Activated CD4-positive, alpha-beta T cell treated with anti-CD3 and anti-CD28 coated beads, Interleukin-10, Interleukin-2, amounts not matched to agents 100 ng/mL and 50 ng/mL, durations not matched to agents 16 hours and 8 hours (primary cell): ENCODE measurements at places on chromosomes 5 and 9.

- DNase-seq: no peak
Measured at GRCh38 chr9:93427655-93428379, 23.7 kb upstream of the FAM120A start.

GRCh38 chr5:9720361-9720760 lies 90.2 kb upstream of the TAS2R1 start:
- DNase-seq: no peak

- no peak for DNase-seq
Measured at GRCh38 chr9:94931740-94932139, 205.2 kb downstream of the AOPEP start.

DNA sequence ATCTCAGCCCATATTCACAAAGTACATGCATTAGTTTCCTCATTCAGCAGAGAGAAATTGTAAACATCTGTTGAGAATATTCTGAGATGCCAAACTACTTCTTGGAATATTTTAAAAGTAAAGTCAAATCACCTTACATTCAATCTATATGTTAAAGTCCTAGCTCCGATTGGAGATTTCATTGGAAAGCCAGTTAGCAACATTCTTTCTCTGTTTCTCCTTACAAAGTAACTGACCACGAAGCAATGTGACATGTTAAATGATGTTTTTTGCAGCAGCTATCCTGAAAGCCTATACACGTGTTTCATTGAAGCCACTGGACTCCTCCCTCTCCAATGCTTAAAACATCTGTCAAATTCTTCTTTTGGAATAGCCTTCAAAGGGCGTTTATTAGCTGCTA lies 379.1 kb upstream of the CCNH start:
- no peak for DNase-seq

GRCh38 chr5:76376148-76376865 lies 26.8 kb upstream of the IQGAP2 start:
- DNase-seq: no peak

DNA sequence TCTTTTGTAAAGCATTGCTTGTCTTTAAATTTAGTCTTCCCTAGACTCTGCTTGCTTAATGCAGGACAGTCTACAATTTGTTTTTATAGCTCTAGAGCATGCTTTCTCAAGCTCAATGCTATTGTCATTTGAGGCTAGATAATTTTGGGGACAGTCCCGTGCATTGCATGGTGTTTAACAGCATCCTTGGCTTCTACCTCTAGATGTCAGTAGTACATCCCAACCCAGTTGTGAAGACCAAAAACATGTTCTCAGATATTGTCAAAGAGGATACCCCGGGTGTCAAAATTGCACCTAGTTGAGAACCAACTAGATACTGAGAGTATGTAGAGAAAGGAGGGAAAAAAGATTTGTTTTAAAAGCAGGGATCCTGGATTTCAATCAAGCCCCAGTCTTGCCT lies 277.5 kb downstream of the CEMIP2 start:
- DNase-seq: peak; percentile 2

DNA sequence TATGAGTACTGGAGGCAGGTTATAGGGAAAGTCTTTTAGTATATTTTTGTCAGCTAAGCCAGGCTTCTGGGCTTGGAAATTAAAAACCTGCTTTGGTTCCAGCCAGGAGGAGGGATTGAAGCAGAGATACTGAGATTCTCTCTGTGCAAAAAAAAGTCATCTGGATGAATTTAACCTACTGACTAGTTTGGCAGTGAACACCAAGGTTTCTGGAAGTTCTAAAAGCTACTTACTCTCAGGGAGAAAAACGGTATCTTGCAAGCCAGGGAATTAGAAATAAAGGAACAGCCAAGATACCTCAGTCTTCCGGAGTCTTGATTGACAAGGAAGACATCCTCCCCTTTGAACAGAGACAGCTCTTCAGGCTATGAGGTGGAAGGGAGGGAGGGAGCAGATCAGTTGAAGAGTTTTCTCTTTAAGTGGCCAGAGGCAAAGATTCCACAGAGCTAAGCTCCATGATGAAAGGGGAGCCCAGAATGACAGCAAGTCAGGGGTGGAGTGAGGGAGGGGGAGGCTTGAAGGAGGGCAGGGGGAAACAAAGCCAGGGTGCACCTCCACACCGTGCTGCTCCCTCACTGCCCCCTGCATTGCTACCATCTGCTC lies 8.3 kb upstream of the ZBTB34 start:
- DNase-seq: no peak

DNA sequence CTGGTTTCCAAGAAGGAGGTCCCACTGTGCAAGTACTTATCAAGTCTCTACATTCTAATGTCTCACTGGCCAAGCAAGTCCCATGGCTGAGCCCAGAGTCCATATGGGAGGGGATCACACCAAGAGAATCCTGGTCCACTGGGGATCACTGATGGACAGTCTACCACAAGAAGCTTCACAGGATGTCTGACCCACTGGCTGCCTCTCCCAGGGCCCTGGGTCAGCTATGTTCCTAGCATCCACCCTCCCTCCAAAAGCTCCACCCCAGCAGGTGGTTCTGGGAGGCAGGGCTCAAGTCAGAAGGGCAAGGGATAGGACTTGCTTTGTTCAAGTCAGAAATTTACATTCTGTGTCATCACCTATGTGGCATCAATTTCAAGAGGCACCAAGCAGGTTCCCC lies 508.5 kb downstream of the BNC2 start:
- no peak for DNase-seq

DNA sequence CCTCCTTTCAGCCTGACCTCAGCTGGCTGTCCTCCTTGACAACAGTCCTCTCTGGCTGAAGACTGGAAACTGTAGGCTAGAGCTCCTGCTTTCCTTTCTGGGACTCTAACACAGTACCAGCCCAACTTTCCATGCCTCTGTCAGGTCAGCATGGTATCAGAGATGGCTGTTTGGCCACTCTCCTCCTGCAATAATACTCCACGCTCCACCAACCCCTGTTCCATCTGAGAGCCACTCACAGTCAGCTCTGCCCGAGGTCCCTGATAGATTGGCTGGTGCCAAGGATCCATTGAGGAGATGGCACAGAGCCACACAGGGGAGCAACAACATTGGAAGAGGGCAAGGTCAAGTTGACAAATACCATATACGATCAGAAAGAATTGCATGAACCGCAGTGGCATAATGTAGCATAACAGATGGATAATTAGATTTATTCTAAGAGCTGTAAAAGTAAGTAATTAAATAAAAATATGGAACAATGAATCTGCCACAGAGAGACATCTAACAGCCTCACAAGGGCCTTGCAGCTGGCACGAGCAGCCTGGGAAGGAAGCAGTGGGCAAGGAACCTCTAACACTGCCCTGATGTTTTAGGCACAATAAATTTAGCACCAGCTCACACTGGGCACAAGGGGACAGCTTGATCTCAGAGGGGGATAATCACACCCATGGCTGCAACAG lies 94.3 kb upstream of the LRRTM2 start:
- no peak for DNase-seq

- no peak for DNase-seq
Measured at GRCh38 chr5:153130296-153130695, 360.2 kb upstream of the GRIA1 start.

- DNase-seq: no peak
Measured at GRCh38 chr5:1727571-1727970, 72.1 kb downstream of the MRPL36 start.

- DNase-seq: no peak
Measured at GRCh38 chr9:115922444-115922843, 231.1 kb upstream of the PAPPA start.

GRCh38 chr5:30098940-30099339 lies 1094.5 kb upstream of the CDH6 start:
- DNase-seq: no peak

DNA sequence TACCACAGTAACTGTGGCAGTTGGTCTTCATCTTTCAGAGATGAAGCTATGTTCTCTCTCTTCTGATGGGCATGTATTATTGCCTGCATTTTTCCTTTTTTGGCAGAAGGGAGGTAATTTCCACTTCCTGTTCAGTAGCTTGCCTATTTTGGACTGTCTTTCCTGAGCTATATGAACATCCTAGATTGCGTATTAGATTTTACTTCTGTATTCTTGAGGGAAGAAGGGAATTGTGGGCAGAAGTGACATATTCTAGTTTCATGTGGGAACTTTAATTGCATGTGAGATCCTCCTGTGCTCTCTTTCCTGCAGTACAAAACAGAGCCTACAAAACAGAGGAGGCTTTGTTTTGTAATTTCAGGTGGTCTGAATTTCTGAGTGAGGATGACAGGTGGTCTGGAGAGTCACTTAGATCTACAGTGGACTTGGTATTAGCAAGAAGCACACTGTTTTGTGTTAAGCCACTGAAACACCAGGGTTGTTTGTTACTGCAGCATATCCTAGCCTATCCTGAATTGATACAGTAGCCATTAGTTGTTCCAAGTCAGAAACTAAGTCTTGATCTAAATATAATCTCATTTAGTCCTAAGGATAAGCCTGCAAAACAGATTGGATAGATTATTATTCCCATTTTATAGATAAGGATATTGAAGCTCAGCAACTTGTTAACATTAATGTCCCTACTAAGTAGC lies 68.1 kb downstream of the AOPEP start:
- DNase-seq: no peak

- DNase-seq: peak; percentile 45
Measured at GRCh38 chr5:176959051-176959450, 47.5 kb downstream of the UIMC1 start.

DNA sequence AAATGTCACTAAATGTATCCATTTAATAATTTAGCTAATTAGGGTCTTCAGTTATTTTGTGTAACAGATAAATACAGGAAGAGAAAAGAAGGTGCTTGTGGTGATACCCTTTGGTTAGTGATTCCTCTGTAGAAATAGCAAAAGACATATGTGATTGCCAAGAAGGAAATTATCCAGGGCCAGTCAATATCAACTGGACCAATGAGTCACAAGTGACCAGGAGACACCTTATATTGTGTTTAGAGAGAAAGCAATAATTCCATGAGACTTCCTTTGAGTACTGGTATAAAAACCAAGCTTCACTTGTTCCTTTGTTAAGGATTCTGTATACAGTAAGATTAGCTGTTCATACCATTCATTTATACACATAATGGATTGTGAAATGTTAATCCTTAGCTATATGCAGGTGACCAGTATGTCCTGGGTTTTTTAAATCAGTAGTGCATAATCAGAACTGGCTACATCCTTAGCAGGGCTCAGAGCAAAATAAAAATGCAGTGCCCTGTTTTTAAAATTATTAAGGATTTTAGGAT lies 11.7 kb upstream of the F2R start:
- DNase-seq: no peak

DNA sequence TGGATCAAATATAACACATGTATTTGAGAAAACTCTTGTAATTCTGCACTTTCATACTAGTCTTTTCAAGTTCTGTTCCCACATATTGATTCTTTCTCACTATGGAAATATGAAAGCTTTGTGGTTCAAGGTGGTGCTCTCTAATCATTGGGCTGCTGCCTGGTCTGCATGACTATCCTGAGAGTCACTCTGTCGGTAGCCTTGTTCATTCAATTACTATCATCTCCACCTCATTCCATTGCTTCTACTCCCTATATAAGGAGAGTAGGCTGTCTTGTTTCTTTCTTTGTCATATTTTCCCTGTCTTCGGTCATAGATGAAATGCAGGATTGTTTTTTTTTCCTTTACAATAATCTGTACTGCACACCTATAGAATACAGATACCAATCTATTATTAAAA lies 341.4 kb upstream of the ACTBL2 start:
- DNase-seq: no peak

DNA sequence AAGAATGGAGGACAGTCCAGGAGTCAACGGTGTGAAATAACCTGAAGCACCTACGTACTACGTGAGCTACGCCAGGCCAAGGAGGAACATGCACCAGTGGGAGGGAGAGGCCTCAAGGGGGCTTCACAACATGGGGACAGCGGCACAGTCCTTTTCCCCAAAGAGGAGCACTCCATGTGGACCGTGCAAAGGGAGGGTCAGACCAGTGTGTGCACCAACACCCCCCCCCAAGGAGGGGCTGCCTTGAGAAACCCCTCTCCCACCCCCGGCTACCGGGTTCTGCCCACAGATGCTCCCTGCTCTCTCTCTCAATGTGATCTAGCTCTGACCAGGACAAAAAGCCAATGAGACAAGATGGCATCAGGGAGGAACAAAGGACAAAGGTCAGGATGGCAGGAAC lies 68.6 kb downstream of the PRRT1B start:
- DNase-seq: no peak

DNA sequence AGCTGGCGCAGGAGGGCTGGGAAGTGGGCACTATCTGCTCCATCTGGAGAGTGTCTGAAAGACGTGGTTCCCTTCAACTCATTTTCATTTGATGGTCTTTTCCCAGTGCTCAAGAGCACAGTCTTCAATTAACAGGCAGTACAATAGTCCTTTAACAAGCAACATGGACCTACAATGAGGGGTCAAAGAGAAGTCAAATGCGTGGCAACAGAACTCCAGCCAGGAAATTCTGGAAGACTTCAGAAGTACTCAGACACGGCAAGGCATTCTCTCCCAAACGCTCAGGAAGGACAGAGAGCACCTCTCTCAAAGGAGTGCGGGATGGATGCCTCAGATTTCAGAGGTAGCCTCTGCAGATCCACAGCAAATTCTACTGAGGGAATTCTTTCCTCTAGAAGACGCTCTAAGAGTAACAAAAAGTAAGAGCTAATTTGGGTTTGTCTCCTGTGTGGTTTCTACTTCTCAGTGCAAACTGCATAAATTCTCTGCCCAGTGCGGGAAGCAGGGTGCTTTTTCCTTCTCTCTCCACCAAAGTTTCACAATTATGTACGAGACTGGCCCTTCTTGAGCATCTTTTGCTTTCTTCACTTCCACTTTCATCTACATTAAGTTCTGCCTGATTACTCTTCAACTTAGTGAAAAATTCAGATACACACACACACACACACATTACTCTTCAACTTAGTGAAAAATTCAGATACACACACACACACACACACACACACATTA lies 56.4 kb downstream of the LHFPL2 start:
- no peak for DNase-seq

DNA sequence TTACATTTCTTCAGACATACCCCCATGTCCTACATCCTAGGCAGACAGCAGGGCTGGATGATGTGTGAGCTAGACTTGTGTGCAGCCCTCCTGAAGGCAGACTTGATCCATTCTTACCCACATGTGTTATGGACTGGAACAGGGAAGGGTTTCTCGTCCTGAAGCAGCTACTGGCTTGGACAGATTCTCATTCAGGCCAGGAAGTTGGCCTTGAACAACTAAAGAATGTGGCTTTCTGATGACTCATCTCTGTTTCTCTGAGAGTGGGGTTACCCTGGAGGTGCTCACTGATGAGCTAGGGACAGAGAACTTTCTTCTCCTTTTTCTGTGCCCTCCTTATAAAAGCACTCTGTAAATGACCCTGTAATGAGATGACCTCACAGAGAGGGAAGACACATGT lies 246.5 kb downstream of the PCSK5 start:
- DNase-seq: peak; percentile 15

GRCh38 chr9:106526716-106527204 lies 336.2 kb upstream of the ZNF462 start:
- DNase-seq: no peak

GRCh38 chr5:59218424-59219045 lies 635.7 kb downstream of the RAB3C start:
- DNase-seq: no peak

- no peak for DNase-seq
Measured at GRCh38 chr9:130860458-130861316, 25.6 kb downstream of the ABL1 start.

GRCh38 chr5:16922430-16922829 lies 13.7 kb downstream of the MYO10 start:
- no peak for DNase-seq

GRCh38 chr9:127277099-127277498 lies 12.5 kb downstream of the GARNL3 start:
- DNase-seq: no peak
